ENCODE measurements at places on chromosomes 12 and 14.

GRCh38 chr14:74542056-74542685 lies 48.6 kb downstream of the ISCA2 start:
- no peak for DNase-seq

GRCh38 chr14:36556811-36557433 lies 25.5 kb downstream of the NKX2-8 start:
- DNase-seq: no peak

- DNase-seq: no peak
These were observed 45.8 kb upstream of the HMGA2 start for GRCh38 chr12:65778258-65779090.

GRCh38 chr12:6420364-6420763 lies 24.4 kb upstream of the CD27 start:
- no peak for DNase-seq

GRCh38 chr12:74391283-74391682 lies 146.4 kb upstream of the ATXN7L3B start:
- no peak for DNase-seq

DNA sequence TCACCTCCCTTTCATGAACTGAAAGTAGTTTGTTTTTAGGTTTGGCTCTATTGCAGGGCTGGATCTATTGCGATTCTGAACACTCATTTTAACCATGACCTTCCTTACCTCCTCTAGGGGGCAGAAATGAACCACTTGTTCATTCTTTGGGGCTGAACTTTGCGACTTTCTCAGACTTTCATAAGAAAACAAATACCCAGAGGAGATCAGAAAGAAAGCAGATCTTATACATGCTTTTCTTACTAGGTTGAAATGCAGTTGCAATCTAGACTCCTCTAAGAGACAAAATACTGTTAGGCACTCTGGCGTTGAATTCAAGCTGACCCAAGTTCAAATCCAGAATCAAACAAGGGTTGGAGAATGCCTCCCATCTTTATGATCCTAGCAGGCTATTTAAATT lies 32.6 kb upstream of the PLEKHG3 start:
- no peak for DNase-seq

DNA sequence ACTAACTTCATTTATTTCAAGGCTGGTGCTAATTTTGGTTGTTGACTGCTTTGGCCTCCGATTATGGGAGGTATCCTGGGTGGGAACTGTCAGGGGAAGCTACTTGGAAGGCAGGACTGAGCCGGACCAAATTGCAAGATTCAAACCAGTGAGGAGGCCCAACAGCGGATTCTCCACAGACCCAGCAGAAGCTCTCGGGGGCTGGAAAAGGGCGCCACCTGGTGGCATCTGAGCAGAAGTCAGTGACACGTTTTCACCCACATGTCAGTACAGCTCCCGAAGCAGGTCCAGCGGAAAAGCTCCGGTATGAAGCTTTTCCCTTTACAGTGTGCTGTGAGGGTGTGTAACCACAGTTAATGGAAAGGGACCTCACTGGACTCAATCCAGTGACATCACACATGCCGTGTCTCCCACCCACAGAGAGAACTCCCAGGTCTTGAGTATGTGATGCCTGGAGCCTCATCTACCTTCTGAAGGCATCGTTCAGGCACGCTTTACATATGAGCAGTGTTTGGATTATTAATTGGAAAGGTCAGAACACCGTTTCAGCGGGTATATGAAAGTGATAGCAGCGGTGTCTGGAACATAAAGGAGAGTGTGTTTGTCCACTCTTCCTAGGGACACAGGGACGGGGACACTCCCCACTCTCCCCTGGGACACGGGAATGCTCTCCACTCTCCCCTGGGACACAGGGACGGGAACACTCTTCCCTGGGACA lies 3.6 kb upstream of the P2RX2 start:
- DNase-seq: peak; percentile 67

- DNase-seq: no peak
These were observed 386.1 kb downstream of the SEC23A start for GRCh38 chr14:38716926-38717325.

DNA sequence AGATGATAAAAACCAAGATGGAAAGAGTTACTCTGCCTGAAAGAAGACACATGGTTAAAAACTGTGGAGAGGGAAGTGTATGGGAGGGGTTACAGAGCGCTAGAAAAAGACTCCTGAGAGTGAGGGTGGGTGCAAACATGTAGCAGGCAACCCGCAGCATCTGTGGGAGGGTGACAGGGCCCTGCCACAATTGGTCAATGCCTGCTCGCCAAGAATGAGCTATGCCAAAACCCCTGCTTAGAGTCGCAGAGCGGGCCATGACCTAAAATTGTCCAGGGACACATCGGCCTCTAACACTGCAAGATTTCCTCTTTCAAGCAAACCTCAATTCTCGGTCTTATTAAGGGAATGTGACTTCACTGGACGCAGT lies 700 bp downstream of the PRKAG1 start:
- DNase-seq: no peak

GRCh38 chr14:31380106-31380505 lies 40.2 kb downstream of the HEATR5A start:
- DNase-seq: no peak

- DNase-seq: no peak
These were observed 38.8 kb downstream of the CBX5 start for GRCh38 chr12:54240971-54241588.

DNA sequence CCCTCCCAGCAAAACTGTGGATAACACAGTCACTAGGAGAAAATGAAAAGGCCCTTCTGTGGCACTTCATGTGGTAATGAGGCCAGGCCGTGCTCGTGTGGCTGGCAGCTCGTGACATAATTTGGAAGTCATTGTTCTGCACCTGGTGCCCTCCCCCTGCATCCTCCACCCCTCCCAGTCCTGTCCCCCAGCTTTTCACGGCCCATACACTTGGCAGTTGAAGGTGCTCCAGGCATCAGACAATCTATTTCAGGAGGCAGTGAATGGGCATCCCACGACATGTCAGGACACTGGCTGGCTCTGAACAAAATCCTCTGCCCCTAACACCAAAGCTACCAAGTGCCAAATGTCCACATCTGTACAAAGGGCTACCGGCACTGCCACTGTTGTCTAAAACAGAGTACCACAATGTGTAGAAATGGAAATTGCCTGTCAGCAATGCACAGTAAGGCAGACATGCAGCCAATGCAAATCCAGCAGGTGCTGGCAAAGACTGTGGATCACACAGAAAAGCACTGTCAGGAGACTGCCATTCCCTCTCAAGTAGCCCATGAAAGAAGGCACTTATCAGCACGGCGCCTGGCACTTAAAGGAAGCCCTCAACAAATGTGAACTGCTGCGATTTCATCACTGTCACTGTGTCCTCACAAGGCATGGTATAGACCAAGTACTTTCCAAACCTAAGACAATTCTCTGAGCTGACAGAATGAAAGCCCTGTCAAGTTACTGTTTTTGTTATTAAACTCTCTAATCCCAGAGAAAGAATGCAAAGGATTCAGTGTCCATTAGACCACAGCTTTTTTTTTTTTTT lies 39.1 kb downstream of the CORO1C start:
- DNase-seq: no peak

DNA sequence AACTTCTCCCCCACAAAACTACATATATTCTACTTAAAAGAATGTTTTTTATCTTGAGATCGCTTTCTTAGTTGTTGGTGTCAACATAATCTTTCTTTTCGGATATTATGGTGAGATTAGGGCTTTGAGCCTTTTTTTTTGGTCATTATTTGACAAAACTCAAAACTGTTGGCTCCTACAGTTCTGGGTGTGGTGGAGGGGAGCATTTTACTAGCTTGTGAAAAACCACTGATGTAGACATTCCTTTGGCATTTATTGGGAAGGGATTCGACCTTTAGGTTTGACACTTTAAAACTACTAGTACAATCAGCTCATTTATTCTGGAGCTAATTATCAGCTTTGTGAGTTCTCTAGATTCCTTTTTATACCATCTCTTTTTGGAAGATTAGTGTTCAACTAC lies 24.4 kb downstream of the MSRB3 start:
- no peak for DNase-seq

- no peak for DNase-seq
These were observed 6.7 kb upstream of the LMO3 start for GRCh38 chr12:16612647-16613046.

DNA sequence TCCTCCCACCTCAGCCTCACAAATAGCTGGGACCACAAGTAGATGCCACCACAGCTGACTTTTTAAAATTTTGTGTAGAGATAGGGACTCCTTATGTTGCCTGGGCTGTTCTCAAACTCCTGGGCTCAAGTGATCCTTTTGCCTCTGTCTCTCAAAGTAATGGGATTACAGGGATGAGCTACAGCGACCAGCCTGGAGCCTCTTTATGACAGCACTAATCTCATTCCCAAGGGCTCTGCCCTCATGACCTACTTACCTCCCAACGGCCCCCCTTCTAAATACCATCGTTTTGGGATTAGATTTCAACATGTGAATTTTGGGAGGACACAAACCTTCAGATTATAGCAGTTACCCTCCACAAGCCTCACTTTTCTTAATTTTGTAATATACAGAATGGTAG lies 150.6 kb upstream of the FUT8 start:
- DNase-seq: no peak

DNA sequence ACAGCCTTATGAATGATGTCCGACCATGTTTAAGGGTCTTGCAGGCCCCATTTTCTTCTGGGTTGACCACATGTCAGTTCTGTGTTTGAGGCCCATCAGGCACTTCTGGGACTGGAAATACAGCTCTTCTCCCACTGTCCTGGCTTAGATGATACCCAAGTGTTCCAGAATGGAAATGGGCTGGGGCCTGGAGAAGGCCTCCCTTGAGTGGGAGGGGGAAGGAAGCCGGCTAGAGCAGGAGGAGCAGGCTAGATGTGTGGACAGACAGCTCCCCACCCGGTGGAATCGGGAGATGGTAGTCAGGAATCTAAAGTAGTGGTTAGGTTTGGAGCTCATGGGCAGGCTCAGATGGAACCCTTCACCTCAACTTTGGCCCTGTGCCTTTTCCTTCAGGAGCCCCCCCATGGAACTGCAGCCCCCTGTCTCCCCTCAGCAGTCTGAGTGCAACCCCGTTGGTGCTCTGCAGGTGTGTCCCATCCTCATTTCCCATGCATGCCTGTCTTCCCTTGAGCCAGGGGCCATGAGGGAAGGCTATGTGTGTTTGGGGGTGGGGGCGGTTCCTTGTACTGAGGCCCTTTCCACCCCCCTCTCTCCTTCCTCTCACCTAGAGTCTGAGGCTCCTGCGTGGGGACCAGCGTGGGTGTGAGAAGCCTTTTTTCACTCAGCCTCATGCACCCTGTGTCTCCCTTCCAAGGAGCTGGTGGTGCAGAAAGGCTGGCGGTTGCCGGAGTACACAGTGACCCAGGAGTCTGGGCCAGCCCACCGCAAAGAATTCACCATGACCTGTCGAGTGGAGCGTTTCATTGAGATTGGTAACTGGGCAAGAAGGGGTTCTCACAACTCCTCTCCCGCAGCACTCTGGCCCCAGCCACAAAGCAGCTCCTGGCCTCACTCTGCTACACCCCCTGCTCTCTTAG lies 3.0 kb downstream of the NPFF start:
- no peak for DNase-seq

- DNase-seq: no peak
These were observed 26.9 kb downstream of the WDR89 start for GRCh38 chr14:63614679-63615363.

- DNase-seq: no peak
These were observed 1.6 kb downstream of the TMEM260 start for GRCh38 chr14:56581041-56581727.

- DNase-seq: no peak
These were observed 447.6 kb upstream of the CCDC196 start for GRCh38 chr14:66038618-66039017.

GRCh38 chr14:69750495-69750894 lies 16.4 kb upstream of the SRSF5 start:
- DNase-seq: no peak

DNA sequence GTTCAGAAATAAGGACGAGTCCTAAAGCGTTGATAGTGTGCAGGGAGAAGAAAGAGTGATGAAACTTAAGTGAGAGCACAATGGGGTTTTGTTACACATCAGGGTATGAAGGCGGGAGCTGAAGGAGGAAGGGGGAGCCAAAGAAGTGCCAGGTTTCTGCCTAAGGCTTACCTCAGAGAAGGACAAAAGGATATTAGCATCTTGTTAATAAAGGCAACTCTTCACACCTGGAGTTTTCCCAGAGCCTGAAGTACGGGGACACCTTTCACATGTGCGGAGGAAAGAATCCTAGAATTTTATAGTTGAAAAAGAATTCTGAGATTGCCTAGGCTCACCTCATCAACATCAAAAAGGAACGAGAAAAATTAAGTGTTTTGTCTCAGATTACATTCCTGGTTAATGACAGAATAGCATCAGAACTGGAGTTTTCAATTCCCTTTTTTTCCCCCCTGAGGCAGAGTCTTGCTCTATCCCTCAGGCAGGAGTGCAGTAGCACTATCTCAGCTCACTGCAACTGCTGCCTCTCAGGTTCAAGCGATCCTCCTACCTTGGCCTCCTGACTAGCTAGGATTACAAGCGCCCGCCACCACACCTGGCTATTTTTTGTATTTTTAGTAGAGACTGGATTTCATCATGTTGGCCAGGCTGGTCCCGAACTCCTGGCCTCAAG lies 2.2 kb upstream of the SAV1 start:
- no peak for DNase-seq

DNA sequence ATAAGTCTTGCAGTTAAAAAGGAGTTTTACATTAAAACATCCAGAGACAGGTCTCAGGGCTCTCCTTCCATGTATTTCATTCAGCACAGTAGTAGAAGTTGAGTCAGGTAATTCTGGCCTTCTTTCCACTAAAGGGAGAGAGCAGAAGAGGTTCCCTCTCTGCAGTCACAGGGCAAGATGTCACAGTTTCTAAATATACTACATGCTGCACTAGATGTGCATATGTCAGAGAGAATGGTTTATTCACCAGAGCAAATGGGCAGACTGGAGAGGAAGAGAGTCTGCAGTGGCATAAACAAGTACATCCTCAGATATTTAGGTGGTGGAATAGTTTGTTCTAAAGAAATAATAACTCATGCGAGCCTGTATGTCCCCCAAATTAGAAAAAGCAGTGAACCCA lies 132.0 kb downstream of the KICS2 start:
- DNase-seq: no peak

DNA sequence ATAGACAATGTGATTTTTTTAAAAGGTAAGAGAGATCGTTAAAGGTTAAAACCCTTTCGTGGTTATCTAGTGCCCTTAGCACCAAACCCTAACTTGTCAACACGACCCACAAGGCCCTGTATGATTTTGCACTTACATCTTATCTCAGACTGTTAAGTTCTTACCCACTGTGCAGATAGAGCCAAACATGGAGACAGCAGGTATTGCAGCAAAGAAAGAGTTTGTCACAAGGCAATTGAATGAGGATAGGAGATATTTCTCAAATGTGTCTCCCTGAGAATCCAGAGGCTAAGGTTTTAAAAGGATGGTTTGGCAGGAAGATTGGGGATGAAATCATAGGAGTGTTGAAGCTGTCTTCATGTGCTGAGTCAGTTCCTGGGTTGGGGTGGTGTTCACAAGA lies 313.4 kb downstream of the AEBP2 start:
- DNase-seq: no peak
